Right lung (tissue), 10 donors: ENCODE measurements at places on chromosomes 12 and 14. TPM values are rescaled to one million over a fixed set of nuclear protein-coding genes. Genes with fewer than 3 reads are reported as not detected.

SIX6 gene
- polyA plus RNA-seq, result not detected

TC2N gene
- polyA plus RNA-seq, result 30.5 TPM

RNF31 gene
- polyA plus RNA-seq, result 42.8 TPM

AP5M1 gene
- 32.0 TPM for polyA plus RNA-seq

SDR9C7 gene
- 0.10 TPM for polyA plus RNA-seq

GRCh38 chr12:109710747-109711595 is 2.7 kb upstream of the FAM222A start:
- no peak for DNase-seq

- no peak for DNase-seq
Measured at GRCh38 chr12:23948291-23948690, 1.2 kb downstream of the SOX5 start.

GRCh38 chr12:52147367-52147963 is 44.3 kb downstream of the KRT80 start:
- DNase-seq, result no peak

DNA sequence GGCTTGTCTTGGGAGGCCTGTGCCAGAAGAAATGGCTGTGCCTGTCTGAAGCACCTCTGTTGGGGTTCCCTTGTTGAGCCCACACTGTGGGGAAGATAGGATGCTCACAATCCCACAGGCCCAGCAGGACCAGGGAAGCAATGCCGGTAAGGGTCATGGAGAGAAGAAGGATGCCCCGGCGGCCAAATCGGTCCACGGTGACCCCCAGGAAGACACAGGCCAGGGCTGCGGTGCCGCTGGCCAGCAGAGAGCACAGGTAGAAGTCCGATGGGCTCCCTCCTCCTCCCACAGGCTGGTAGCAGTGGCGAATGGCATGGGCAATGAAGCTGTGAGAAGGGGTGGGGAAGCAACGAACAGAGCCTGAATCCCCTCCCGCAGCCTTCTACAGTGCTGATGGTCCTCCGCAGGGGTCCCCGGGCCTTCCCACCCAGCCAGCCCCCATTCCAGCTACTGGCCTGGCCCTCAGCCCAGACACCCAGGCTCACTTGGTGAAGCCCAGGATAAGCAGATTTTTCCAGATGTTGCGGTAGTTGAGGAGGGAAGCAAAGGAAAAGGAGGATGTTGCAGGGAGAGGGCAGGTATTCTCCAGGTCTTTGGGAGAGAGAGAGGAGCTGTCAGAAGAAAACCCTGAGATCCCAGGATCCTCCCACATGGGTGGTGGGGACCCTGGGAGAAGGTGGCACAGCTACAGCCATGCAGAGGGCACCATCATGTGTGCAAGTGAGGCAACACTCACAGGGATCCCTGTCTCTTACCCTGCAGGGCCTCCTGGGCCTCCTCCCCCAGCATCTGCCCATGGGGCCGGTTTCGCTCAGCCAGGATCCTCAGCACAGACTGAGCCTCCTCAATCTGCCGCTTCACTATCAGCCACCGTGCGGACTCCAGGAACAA is 5.0 kb downstream of the SLC22A17 start:
- DNase-seq, result no peak

DNA sequence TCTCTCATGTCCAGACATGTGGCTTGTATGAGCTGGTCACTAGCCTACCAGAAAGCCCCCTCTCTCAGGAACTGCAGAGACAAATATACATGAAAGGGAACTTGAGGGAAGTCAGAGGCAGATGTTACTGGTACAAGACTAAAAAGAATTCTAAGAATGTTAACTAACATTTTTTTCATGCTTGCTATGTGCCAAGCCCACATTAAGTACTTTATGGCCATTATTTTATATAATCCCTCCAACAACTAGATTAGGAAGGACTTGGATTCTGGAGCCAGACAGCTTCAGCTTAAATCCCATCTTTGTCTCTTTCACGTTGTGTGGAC is 24.6 kb downstream of the TTC9 start:
- no peak for DNase-seq

- no peak for DNase-seq
Measured at GRCh38 chr14:28751467-28752058, 15.0 kb upstream of the FOXG1 start.
